SJSA1 (cell line): ENCODE measurements at places on chromosomes 7 and 10. TPM values are rescaled to one million over a fixed set of nuclear protein-coding genes. Genes with fewer than 3 reads are reported as not detected.

GRCh38 chr7:151900986-151901621, 24.2 kb upstream of the PRKAG2 start:
- 0 out of 2 replicates have a peak, but pooled peaks cover 11% of the 10 kb centered on the region for H3K27me3 ChIP-seq
- H3K27ac ChIP-seq, result no peak overlapping the region
- H3K4me3 ChIP-seq, result no peak overlapping the region

GRCh38 chr7:2904202-2904601, 60.1 kb upstream of the GNA12 start:
- H3K27me3 ChIP-seq, result no peaks in the 10 kb centered on the region
- no peak overlapping the region for H3K4me3 ChIP-seq
- no peak overlapping the region for H3K27ac ChIP-seq
- no peaks in the 10 kb centered on the region for H3K36me3 ChIP-seq
- no peaks in the 10 kb centered on the region for H3K4me1 ChIP-seq
- no peak for DNase-seq

- DNase-seq, result no peak
- no peak overlapping the region for H3K27ac ChIP-seq
- H3K27me3 ChIP-seq, result no peaks in the 10 kb centered on the region
- no peaks in the 10 kb centered on the region for H3K36me3 ChIP-seq
These were observed 4.1 kb upstream of the LRRC17 start for GRCh38 chr7:102908676-102909075.

DNA sequence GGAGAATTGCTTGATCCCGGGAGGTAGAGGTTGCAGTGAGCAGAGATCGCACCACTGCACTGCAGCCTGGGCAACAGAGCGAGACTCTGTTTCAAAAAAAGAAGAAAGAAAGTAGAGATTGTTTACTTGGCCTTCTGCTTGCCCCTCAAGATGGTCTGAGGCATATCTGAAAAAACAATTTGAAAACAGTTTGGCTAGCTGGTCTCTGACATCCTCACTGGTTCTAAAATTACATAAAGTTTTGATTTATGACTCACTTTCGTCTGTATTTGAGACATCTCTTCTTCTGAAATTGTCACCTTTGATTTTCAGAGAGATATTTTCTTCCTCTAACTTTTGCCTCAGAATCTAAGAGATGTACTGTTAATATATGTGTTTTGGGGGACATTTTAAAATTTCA, 49.6 kb upstream of the HELLS start:
- H3K27me3 ChIP-seq, result no peaks in the 10 kb centered on the region
- DNase-seq, result no peak
- no peaks in the 10 kb centered on the region for H3K4me1 ChIP-seq

DNA sequence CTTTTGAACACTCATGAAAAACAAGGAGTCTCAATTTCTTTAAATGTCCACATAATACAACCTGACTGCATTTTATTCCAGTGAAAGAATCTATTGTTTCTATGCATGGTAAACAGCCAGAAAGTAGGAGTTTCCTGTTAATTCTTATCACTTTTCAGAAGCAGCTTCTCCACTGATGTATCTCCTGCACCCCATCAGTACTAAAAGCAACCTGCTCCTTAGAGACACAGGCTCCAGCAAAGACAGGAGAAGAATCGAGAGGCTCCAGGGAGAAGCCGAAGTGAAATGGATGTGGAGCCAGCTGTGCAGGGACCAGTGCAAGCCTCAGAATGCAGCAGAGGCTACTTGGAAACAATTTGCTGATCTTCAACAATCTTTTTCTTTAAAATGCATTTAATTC, 16.4 kb upstream of the C10orf120 start:
- no peak for DNase-seq
- H3K36me3 ChIP-seq, result no peaks in the 10 kb centered on the region
- no peak overlapping the region for H3K4me3 ChIP-seq
- no peaks in the 10 kb centered on the region for H3K4me1 ChIP-seq
- peaks cover 7% of the 10 kb centered on the region for H3K27me3 ChIP-seq
- no peak overlapping the region for H3K27ac ChIP-seq

- no peak for DNase-seq
- H3K27ac ChIP-seq, result no peak overlapping the region
- H3K36me3 ChIP-seq, result no peaks in the 10 kb centered on the region
- H3K4me3 ChIP-seq, result no peak overlapping the region
- 0 out of 2 replicates have a peak, but pooled peaks cover 4% of the 10 kb centered on the region for H3K27me3 ChIP-seq
These were observed 26.9 kb upstream of the SEPTIN7 start for GRCh38 chr7:35773994-35774393.

GRID2IP gene
- total RNA-seq, result not detected in 2 replicates

DNA sequence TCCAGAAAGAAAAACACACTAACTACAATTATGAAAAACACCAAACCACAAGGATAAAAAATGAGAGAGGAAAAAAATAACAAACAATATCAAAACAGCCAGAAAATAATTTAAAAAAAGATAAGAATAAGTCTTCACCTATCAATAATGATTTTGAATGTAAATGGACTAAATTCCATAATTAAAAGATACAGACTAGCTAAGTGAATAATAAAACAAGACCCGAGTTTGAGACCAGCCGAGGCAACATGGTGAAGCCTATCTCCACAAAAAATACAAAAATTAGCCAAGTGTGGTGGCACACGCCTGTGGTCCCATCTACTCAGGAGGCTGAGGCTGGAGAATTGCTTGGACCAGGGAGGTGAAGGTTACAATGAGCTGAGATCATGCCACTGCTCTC, 131.1 kb downstream of the MTERF1 start:
- DNase-seq, result no peak
- H3K27ac ChIP-seq, result no peak overlapping the region
- no peaks in the 10 kb centered on the region for H3K4me1 ChIP-seq
- H3K4me3 ChIP-seq, result no peak overlapping the region
